ENCODE measurements at places on chromosomes 4 and X. TPM values are rescaled to one million over a fixed set of nuclear protein-coding genes. Genes with fewer than 3 reads are reported as not detected.

DNA sequence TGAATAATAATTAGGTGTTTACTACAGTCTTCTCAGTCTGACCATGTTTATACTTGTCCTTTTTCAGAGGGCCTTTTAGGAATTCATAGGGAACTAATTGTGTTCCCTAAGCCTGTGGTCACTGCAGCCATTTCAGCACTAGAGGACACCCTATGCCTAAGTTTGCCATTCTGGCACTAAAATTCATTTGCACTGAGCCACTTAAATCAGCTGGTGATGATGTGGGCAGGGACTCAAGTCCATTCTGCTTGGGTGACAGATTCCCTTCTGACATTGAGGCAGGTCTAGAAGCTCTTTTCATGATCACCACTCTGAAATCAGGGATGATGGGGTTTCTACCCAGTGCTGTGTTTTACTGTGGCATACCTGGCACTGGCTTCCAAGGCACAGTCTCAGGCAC is 1178.9 kb upstream of the DIAPH2 start:
- DNase-seq: no peak

DNA sequence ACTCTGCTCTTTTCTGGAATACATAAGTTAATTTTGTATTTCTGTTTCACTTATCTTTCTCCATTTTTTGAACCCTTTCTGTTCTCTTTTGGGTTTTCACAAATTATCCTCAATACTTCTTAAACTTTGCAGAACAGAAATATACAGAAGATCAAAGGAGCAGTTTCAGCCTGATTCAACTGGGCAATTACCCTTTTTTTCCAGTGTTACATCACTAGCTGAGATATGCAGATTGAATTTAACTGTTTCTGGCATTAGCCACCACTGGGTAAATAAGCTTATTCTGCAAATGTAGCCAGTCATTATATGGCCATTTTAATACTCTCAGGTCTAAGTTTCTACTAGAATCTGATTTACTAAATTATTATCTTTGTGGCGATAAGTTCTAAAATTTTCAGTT is 66.9 kb upstream of the GRID2 start:
- DNase-seq: peak; percentile 18

GRCh38 chr4:82753725-82754410 is 44.7 kb downstream of the SCD5 start:
- DNase-seq: no peak

GRCh38 chr4:181845617-181846016 is 397.6 kb upstream of the TENM3 start:
- no peak for DNase-seq

GRCh38 chr4:33427676-33428075 is 2707.5 kb downstream of the PCDH7 start:
- peak; percentile 16 for DNase-seq

The RAPGEF2 gene
- 46.1 TPM for polyA plus RNA-seq
